Esophagus squamous epithelium (tissue), 5 donors: ENCODE measurements at places on chromosomes 11 and 22. TPM values are rescaled to one million over a fixed set of nuclear protein-coding genes. Genes with fewer than 3 reads are reported as not detected.

The GRM5 gene
- total RNA-seq: not detected

The KIRREL3 gene
- total RNA-seq: 0.19 TPM

The OR51B4 gene
- not detected for total RNA-seq

The PAMR1 gene
- total RNA-seq: 1.3 TPM

The PLAAT3 gene
- total RNA-seq: 0.57 TPM

The CLDN25 gene
- total RNA-seq: not detected

The SMTNL1 gene
- not detected for total RNA-seq

The PHETA2 gene
- 8.0 TPM for total RNA-seq

The F2 gene
- not detected for total RNA-seq

The CPT1A gene
- total RNA-seq: 26.7 TPM

The MAP6 gene
- 0.18 TPM for total RNA-seq

The SESN3 gene
- total RNA-seq: 33.7 TPM

The SLC6A5 gene
- total RNA-seq: not detected

The MMP7 gene
- total RNA-seq: not detected

The MMP27 gene
- total RNA-seq: not detected

The OR52E8 gene
- total RNA-seq: not detected

The SGSM1 gene
- total RNA-seq: 0.15 TPM

The TTC28 gene
- total RNA-seq: 21.4 TPM

The SYT13 gene
- total RNA-seq: 0.15 TPM
